ENCODE measurements at places on chromosomes 11 and 22.

DNA sequence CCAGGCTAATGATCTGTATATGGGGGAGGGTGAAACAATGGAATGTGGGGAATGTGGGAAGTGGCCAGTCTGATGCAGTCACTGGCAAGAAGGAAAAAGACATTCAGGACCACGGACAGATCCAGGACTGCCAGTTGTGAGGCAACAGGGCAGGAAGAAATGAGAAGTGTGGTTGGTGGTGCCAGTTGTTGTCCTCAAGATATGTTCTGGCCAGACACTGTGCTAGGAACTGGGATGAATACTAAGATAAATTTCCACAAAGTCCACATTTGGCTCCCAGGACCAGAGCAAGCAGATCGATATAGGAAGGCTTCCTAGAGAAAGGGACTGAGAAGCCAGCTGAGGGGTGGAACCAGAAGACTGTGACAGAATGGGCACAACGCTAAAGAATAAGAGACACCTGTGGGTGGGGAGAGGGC, 6.8 kb upstream of the TPBGL start:
- DNase-seq: no peak

DNA sequence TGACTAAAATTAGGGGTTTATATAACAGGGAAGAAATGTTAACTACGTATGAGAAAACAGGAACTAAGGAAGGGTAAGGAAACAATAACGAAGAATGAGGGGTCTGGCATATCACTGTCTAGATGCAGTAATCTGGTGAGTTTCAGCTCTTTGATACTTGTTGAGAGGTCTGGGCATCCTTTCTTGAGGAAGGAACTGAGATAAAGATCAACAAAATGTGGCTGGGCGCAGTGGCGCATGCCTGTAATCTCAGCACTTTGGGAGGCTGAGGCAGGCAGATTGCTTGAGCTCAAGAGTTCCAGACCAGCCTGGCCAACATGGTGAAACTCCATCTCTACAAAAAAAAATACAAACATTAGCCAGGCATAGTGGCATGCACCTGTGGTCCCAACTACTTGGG, 2.7 kb downstream of the DCDC1 start:
- no peak for DNase-seq

DNA sequence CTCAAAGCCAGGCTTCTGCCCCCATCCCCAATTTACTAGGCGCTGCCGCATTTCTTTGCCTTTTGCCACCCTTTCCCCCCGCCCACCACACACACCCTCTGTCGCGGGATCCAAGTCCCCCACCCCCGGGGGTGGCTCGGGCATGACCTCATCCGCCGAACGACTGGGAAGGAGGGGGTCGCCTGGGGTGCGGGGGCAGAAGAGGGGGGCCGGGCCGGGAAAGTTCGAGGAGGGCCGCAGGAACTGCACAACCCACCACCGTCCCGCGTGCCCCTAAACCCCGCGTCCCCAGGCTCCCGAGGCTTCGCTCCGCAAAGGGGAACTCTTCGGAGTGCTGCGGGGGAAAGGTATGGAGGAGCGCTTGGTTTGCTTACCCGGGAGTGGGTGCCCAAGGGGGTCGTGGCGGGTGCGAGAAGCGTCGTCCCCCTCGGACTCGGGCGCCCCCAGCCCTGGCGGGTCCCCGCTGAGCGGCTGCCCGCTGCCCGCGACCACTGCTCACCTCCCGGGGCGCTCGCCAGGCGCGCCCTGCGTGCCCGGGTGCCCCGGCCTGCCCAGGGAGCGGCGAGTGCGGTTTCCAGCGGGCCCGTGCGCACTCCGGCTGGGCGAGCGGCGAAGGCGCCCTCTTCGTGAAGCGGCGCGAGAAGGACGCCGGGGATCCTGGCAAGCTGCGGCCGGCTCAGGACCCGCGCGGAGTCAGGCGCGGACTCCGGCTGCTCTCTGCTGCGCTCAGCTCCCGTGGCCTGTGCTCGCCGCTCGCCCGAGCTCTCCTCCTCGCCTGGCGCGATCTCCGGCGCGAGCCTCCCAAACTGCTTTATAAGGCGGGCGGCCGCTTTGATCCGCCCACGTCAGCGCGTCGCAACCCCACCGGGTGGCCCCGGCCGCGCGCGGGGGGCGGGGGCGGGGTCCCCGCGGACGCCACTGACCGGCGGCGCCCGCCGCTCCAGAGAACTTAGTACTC, 4.0 kb upstream of the WNT11 start:
- DNase-seq: peak; percentile 34

- no peak for DNase-seq
Observed at GRCh38 chr11:60981515-60981914, 10.0 kb downstream of the CD6 start.

- DNase-seq: no peak
Observed at GRCh38 chr11:106997227-106997626, 21.0 kb downstream of the GUCY1A2 start.

DNA sequence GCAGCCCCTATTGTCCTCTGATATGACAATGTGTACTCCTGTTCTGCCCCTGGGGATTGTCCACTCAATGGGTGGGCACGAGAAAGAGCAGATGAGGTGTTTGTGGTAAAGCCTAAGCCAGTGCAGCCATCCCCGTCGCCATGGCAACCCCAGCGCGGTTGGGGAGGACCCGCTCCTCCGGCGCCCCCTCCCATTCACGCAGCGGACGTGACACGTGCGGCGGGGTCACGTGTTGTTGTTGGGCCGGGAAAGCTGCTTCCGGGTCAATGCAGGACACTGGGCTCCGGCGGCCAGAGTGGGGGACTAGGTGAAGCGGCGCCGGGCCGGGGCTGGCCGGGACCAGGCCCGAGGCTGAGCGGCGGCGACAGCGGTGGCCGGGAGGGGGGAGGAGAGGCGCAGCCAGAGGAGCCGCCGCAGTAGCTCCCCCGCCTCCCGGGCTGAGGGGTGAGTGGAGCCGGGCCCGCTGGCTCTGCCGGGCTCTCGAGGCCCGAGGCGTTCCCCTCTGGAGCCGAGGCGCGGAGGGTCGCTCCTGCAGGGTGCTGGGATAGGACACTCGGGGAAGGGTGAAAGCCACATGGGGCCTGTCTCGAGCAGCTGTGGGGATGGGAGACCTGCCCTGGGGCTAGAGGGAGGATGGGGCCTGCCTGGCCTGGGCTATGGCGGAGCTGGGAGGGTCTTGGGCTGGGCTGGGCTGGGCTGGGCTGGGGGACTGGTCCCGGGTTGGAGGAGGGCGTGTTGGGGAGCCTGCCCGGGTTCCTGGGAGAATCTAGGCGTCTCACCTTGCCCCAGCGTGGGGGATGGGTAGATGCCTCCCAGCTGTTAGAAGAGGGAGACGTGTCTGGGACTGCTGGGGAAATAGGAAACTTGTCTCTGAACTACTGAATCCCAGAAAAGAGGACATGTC, at the start of gene TBCEL:
Gene TBCEL (plus strand): TSS at position 255 of the 904 bp plus-strand sequence. CDS start 21,589 bp downstream, outside the sequence.
- DNase-seq: peak; percentile 54

DNA sequence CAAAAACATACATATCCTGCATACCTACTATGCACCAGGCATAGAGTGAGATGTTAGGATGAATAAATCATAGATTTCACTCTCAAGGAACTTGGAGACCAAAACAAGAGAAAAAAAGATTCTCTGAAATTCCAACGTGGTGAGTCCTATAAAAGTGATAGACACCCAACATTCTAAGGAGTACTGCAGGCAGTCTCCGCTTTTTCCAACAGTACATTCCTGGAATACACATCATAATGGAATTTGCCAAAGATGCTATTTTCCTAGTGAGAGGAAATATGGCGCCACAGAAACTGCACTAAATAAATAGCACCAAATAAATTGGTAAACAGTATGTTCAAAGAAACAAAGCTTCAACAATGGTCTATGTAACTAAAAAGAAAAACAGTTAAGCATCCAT, 6.0 kb downstream of the TMEM123 start:
- no peak for DNase-seq

GRCh38 chr22:45867118-45867905, 109.7 kb downstream of the WNT7B start:
- no peak for DNase-seq

DNA sequence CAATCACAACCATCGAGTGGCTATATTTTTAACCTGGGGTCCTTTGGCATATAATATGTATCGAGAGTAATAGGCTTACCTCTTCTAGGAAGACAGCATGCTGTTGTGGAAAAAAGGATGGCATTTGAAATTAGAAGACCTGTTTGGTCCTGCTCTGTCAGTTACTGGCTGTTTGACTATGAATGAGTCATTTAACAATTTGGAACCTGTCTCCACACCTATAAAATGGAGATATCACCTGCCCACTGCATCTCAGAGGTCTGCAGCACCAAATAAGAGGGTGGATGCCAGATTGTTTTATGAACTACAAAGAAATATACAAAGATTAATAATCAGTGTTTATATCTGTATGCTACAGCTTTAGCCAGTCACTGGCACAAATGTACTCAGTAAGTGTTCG, 60.8 kb downstream of the SLC25A17 start:
- DNase-seq: no peak

DNA sequence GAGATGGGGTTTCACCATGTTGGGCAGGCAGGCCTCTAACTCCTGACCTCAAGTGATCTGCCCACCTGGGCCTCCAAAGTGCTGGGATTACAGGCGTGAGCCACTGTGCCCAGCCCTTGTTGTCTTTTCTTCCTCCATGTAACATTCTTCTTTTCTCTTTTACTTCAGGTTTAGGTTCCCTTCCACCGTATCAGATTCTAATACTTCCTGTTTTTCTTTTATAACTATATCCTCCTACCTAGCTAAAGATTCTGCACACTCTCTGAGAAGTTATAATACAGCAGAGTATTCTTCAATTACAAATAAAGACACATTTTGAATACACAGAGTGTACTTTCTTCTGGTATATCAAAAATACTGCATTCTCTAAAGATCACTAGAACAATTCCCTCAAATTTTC, 33.2 kb upstream of the GAB2 start:
- DNase-seq: no peak

DNA sequence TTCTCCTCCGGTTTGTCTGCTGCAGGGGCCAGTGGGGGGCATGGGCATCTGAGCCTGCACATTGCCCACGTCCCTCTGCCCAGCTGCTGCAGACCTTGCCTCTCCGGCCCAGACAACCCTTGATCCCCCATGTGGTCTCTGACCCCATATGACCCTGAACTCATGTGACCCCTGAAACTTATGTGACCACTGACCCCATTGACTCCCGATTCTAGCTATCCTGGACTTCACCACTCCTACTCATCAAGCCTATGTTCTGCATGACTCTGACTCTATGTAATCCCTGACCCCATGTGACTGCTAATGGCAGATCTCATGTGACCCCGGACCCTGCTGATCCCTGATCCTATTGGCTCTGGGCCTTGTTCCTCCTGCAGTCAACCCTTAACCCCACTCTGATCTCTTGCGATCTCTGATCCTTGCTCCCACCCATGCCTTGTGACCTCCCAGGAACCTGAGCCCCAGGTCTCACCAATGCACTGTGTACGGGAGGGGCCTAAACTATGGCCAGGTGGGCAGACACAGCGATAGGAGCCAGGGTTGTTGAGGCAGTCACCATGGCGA, 5.7 kb downstream of the LTBP3 start:
- no peak for DNase-seq

- DNase-seq: no peak
Observed at GRCh38 chr11:83044958-83045712, 26.6 kb downstream of the RAB30 start.

DNA sequence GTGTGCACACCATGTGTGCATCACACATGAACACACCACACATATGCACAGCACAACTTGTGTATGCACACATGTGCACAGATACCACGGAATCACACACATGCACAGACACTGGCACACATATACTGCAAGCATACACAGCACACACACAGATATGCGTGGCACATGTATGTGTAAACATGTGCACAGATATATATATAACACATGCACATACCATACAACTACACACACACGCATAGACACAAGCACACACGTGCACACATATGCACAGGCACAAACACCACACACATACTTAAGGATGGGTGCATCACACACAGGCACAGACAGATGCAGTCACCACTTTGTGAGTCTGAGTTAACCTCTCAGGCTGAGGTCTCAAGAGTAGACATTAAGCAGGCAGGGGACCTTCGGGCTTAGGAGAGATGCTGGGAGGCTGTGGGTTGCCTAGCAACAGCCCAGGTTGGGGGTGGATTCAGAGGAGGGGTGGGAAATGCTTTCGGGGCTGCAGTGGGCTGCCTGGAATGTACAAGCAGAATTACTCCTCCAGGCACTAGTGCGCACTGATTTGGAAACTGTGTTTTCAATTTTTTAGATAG, 82.9 kb downstream of the MYO18B start:
- no peak for DNase-seq

DNA sequence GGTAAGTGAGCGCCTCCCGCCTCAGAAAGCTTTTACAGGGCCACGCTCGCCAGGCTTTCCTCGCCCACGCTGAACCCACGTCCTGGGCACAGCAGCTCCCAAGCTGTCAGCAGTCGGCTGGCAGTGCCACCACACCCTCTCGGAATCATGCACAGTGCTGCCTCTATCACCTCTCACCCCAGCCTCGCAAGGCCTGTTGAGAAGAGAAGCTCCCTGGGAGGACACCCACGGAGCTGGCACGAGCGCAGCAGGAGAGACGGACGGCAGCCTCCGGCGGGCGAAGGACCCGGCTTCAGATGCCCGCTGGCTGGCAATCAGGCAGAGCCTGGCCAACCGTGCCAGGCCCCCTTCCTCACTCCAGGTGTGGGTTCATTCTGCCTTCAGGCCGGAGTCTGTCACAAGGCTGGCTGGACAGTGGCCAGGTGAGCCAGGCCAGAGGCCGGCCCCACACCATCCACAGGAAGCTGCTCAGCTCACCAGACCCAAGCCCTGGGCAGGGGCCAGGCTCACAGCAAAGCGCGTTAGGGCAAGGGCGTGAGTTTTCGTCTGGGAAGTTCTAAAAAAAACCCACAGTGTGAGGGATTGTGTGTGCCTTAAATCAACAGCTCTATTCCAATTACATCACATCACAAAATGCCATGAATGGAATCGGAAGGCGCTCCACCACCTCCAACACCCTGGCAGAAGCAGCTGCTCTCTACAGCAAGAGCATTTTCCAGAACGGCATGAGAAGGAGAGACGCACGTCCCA, 33.2 kb downstream of the TOLLIP start:
- DNase-seq: no peak

GRCh38 chr11:130403271-130403804, 25.1 kb downstream of the ADAMTS8 start:
- no peak for DNase-seq

- DNase-seq: no peak
Observed at GRCh38 chr11:13851691-13852090, 110.8 kb upstream of the SPON1 start.

DNA sequence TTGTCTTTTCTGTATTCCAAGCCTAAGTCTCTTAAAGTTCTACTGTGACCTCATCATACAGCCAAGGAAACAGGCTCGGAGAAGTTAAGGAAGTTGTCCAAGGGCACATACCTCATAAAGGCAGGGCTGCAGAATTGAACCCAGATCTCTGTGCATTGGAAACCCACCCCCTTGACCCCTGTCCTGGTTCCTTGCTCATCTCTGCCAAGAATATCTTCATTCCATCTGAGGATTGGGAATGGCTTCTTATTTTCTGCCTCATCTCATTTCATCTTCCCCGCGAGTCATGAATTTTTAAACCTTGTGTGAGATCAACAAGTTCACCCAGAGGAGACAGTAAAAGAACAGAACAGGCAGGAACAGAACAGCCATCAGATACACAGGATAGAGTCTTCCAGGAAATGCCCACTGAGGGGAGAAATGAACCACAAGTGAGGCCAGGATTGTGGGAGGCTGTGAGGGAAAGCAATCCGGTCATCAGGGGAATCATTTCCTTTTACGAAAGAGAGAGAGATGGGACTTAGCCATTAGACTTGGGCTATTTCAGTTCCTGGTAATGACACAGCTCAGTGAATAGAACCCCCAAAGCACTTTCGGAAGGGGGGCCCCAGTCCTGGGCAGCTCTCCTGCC, 34.4 kb upstream of the LRRC10B start:
- no peak for DNase-seq

- DNase-seq: no peak
Observed at GRCh38 chr11:46335890-46336562, 11.2 kb upstream of the DGKZ start.

Data from T-helper 9 cell (primary cell).